ENCODE measurements at places on chromosomes 5 and 9. TPM values are rescaled to one million over a fixed set of nuclear protein-coding genes. Genes with fewer than 3 reads are reported as not detected.
A peak's percentile ranks its signal among the peaks of the same experiment; 100 is the strongest.

Gene GPX8
- 5.1 TPM for total RNA-seq

Gene PGGT1B
- total RNA-seq: 26.8 TPM

Gene SPATA31C2
- 0.09 TPM for total RNA-seq

Gene PRDM9
- not detected for total RNA-seq

Gene RAB3C
- 0.19 TPM for total RNA-seq

Gene CDH12
- 0.09 TPM for total RNA-seq

GRCh38 chr9:128190516-128191405 is 611 bp downstream of the CIZ1 start:
- peak overlapping the region; percentile 55 for H3K27ac ChIP-seq
- peak overlapping the region; percentile 66 for H3K4me3 ChIP-seq
- peaks cover 29% of the 10 kb centered on the region for H3K36me3 ChIP-seq

DNA sequence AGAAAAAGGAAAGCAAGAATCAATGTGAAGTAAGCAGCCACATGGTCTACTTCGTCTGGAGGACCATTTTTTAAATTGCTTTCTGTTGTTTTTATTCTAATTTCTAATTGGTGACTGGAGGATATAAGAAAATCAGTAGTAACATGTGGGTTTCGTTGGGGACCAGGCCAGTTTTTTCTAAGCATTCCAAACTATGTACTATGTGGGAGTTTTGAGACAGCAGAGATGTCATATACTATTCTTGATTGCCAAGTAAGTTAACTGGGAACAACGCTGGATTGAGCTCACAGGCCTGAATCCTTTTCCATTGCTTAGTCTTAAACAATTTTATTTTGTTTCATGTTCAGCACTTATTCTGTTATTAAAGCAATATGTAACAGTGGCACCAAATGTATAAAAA is 225.7 kb downstream of the TMEM167A start:
- H3K36me3 ChIP-seq: no peaks in the 10 kb centered on the region
- DNase-seq: no peak
- no peak overlapping the region for H3K27ac ChIP-seq
- H3K27me3 ChIP-seq: no peaks in the 10 kb centered on the region
- H3K4me3 ChIP-seq: no peak overlapping the region
- no peaks in the 10 kb centered on the region for H3K4me1 ChIP-seq

DNA sequence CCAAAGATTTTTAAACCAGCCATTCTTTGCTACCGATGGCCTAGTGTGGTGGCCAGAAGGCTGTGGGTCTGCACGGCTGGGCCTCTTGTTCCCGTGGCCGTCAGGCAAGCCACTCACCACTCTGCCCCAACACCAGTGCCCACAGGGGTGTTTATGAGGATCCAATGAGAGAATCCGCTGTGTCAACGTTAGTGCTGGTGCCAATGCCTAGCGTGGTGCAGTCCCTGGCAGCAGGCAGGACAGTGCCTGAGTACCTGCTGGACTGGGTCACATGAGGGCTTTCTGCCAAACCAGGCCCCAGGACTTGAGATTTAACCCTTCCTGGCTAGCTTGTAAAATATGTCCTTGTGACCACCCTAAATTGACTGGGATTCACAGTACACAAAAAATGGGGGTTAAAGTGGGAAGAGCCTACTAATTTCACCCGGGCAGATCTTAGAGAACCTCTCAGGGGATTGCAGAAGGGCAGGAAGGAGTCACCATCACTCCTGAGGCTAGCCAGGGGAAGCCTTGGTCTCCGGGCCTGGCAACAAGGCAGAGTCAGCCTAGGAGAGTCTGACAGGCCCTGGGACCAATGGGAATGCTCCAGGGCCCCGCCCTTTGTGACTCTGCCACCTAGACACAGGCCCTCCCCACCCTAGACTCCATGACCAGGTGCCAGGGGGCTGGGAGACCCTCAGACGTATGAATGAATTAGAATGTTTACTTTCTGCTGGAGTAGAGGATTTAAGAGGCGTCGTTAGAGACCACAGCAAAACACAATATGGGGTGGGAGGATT is 63.2 kb upstream of the FSTL4 start:
- no peak overlapping the region for H3K4me3 ChIP-seq
- no peaks in the 10 kb centered on the region for H3K27me3 ChIP-seq
- no peaks in the 10 kb centered on the region for H3K36me3 ChIP-seq

- DNase-seq: no peak
- no peaks in the 10 kb centered on the region for H3K36me3 ChIP-seq
- H3K27me3 ChIP-seq: no peaks in the 10 kb centered on the region
- no peaks in the 10 kb centered on the region for H3K4me1 ChIP-seq
- H3K27ac ChIP-seq: no peak overlapping the region
- no peak overlapping the region for H3K4me3 ChIP-seq
These were observed 118.3 kb downstream of the PIK3R1 start for GRCh38 chr5:68333649-68334552.

DNA sequence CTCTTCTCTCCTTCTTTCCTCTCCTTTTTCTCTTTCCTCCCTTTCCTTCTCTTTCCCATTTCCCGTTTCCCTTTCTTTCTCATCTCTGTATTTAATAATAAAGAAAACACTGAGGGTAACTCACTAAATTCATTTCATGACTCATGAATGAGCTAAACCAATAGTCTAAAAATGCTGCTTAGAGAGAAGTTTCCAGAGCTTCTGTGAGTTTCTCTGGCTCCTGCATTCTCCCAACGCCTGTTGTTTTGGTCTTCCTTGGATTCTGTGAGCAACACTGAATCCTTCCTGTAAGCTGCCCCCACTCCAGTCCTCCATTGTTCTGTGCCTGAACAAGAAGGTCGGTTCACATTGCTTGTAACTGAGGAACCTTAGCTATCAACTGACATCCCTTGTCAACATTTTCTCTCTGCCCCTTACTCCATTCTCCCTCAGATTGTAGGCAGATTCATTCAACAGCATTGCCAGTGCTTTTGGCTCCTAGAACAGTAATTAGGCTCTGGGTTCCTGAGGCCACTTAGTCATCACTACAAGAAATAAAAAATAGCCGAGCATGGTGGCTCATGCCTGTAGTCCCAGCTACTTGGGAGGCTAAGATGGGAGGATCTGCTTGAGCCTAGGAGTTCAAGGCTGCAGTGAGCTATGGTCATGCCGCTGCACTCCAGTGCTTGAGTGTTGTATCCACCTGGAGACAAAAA is 237.7 kb upstream of the KLF4 start:
- no peak for DNase-seq
- H3K27ac ChIP-seq: no peak overlapping the region
- no peaks in the 10 kb centered on the region for H3K27me3 ChIP-seq
- no peak overlapping the region for H3K4me3 ChIP-seq
- no peaks in the 10 kb centered on the region for H3K4me1 ChIP-seq

GRCh38 chr5:172427202-172427601 is 27.1 kb downstream of the SH3PXD2B start:
- no peaks in the 10 kb centered on the region for H3K27me3 ChIP-seq
- no peak for DNase-seq
- no peak overlapping the region for H3K27ac ChIP-seq
- H3K4me1 ChIP-seq: no peaks in the 10 kb centered on the region
- no peak overlapping the region for H3K4me3 ChIP-seq

DNA sequence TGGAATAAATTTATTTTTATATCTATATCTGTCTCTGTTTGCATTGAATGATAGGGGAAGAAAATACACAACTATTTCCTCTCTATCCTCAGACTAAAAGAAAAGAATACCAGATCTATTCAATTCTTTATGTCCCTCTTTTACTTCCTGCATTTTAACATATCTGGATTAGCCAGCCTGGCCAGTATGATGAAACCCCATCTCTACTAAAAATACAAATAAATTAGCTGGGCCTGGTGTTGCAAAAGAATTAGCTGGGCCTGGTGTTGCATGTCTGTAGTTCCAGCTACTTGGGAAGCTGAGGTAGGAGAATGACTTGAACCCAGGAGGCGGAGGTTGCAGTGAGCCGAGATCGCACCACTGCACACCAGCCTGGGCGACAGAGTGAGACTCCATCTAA is 182.0 kb downstream of the LURAP1L start:
- DNase-seq: no peak
- no peak overlapping the region for H3K27ac ChIP-seq
- H3K4me3 ChIP-seq: no peak overlapping the region
- H3K27me3 ChIP-seq: no peaks in the 10 kb centered on the region
- no peaks in the 10 kb centered on the region for H3K36me3 ChIP-seq

- DNase-seq: no peak
- no peaks in the 10 kb centered on the region for H3K36me3 ChIP-seq
- no peak overlapping the region for H3K27ac ChIP-seq
- no peak overlapping the region for H3K4me3 ChIP-seq
- no peaks in the 10 kb centered on the region for H3K27me3 ChIP-seq
- peaks cover 4% of the 10 kb centered on the region for H3K4me1 ChIP-seq
These were observed 198.7 kb downstream of the SEMA6A start for GRCh38 chr5:116375926-116376325.

- H3K4me3 ChIP-seq: no peak overlapping the region
- H3K4me1 ChIP-seq: no peaks in the 10 kb centered on the region
- no peaks in the 10 kb centered on the region for H3K36me3 ChIP-seq
- no peak for DNase-seq
- no peaks in the 10 kb centered on the region for H3K27me3 ChIP-seq
These were observed 413.4 kb upstream of the SLC30A5 start for GRCh38 chr5:68680366-68680765.

DNA sequence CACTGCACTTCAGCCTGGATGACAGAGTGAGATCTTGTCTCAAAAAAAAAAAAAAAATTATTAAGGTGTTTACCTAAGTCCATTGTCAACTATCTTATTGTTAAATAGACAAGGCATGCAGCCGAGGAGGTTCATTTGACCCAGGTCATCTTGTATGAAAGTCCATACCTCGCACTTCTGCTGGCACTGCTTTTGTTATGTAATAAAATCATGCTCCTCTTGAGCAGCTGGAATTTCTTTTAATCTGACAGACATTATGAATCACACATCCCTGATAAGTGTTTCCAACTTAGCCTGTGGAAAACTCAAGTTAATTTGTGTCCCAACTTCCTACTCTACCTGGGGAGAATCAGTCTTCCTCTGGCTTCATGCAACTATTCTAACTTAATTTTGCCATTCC is 315.6 kb upstream of the KLF4 start:
- no peaks in the 10 kb centered on the region for H3K27me3 ChIP-seq
- H3K27ac ChIP-seq: no peak overlapping the region
- no peaks in the 10 kb centered on the region for H3K4me1 ChIP-seq
- no peak for DNase-seq
- no peaks in the 10 kb centered on the region for H3K36me3 ChIP-seq

Data from thymus (tissue), 14 donors.